Esophagus muscularis mucosa (tissue), 4 donors: ENCODE measurements at places on chromosomes 3 and 15. TPM values are rescaled to one million over a fixed set of nuclear protein-coding genes. Genes with fewer than 3 reads are reported as not detected.

The PDCD7 gene
- total RNA-seq: 24.2 TPM

DNA sequence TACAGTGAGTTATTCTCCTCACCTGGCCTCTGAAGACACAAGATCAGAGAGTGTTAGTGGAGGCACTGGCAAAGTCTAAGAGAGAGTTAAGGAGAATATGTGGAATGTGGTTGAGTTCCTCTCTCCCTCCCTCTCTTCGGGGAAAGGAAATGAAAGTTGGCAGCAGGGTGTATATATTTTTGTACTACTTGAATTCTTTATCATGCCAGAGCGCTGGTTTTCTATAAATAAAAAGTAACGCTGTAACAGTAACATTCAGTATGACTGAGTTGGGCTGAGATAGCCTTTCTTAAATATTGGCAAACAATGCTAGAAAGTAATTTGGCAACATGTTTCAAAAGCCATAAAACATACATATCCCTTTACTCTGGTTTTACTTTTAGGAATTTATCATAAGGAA, 77.5 kb upstream of the TNFAIP8L3 start:
- no peak for DNase-seq
- H3K36me3 ChIP-seq: no peaks in the 10 kb centered on the region
- H3K27me3 ChIP-seq: no peaks in the 10 kb centered on the region
- H3K27ac ChIP-seq: peak overlapping the region; percentile 48

DNA sequence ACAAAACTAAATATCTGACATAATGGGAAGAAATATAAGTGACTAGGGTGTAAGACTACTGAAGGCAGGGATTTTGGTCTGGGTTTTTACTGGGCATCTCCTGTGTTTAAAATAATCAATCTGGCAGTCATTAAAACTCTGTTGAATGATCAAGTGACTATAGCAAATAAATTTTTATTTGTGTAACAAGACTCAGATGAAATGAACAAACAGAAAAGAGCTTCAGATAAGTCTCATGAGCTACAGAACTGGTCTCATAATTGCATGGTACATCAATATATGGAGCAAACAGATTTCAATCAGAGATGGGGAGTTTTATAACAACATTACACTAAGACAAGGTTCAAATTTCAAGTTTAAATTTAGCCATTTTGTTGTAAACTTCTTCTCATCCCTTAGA, 372.5 kb downstream of the PLCL2 start:
- H3K4me3 ChIP-seq: no peak overlapping the region
- no peaks in the 10 kb centered on the region for H3K36me3 ChIP-seq
- no peaks in the 10 kb centered on the region for H3K4me1 ChIP-seq
- H3K27ac ChIP-seq: no peak overlapping the region
- no peaks in the 10 kb centered on the region for H3K27me3 ChIP-seq

GRCh38 chr3:138987181-138987580, 18.9 kb downstream of the PRR23A start:
- H3K36me3 ChIP-seq: no peaks in the 10 kb centered on the region
- no peaks in the 10 kb centered on the region for H3K4me1 ChIP-seq
- H3K27ac ChIP-seq: no peak overlapping the region
- no peak overlapping the region for H3K4me3 ChIP-seq
